ENCODE measurements at places on chromosomes 12 and 14. TPM values are rescaled to one million over a fixed set of nuclear protein-coding genes. Genes with fewer than 3 reads are reported as not detected.

DNA sequence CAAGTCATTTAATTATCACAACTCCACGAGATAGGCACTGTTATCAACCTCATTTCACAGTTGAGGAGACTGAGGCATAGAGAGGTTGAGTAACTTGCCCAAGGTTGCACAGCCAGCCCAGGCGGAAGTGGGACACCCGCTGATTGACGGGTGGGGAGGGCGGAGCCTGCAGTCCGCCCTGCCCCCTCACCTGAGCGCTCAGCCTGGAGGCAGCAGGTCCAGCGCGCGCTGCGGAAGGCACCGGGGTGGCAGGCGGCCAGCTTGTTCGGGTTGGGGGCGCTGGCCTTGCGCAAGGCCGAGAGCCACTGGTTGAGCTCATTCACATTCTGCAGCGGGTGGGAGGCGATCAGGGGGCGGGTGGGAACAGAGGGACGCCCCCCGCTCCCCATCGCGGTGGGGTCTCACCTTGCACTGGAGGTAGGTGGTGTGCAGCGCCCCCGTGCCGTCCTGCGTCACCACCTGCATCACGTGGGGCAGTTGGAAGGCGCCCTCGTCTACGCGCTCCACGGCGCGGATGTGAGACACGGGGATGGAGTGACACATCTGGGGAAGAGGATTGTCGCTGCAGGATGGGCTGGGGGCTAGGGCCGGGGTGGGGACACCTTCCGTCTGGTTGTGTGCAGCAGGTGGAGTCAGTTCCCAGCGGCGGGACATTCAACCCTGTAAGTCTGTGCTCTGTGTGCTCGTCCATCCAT, 31.7 kb downstream of the RASAL1 start:
- DNase-seq, result no peak

GRCh38 chr14:37623426-37623951, 28.1 kb downstream of the TTC6 start:
- DNase-seq, result no peak

DNA sequence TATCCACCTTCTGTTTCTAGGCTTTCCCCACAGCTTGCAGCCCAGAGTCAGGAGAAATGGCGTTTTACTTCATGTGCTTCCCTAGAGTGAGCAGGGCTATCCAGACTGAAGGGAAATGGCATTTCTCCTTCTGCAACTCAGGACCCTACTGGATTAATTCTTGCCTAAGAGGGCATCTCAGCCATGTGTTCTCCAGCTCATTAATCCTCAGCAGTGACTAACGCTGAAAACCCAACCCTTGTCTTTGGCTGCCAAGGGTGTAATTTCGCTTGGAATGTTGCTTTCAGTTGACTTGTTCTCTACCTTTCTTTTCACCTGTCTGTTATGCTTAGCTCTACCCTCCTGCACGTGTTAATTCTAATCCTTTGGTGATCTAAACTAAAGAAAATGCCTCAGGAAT, 21.0 kb upstream of the EMP1 start:
- DNase-seq, result no peak

DNA sequence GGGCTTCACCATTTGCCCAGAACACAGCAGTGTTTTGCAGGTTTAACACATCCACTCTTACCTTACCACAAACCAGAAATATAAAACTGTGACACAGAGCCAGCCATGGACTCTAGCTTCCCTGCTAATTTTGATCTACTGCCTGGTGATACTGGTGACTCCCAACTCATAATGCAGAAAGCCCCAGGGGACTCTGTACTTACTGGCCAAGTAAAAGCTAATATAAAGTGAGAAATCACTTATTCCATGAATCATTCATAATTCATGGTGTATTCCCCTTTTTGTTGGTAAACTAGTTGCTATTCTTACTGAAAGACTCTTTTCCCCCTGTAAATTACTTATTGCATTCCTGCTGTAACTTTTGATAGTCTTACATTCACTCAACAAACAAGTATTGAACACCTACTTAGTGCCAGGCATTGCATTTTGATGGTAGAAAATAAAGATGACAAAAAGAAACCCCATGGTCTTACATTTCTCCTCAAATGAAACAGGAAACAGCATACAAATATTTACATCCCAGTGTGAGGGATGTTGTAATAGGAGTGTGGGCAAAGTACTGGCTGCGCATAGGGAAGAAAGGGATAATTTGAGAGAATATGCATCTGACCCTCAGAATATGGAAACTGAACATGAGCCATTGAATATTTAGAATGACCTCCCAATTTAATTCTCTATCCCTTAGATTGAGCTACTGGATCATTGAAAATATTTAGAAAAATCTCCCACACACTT, 279.6 kb downstream of the PDZRN4 start:
- no peak for DNase-seq

GRCh38 chr14:55127460-55127951, 1.5 kb upstream of the LGALS3 start:
- no peak for DNase-seq

- DNase-seq, result no peak
Observed at GRCh38 chr14:71403656-71404055, 496.4 kb downstream of the PCNX1 start.

The CELA1 gene
- not detected for total RNA-seq

The SLC7A7 gene
- total RNA-seq, result 11.4 TPM

The MIPOL1 gene
- 19.6 TPM for total RNA-seq

Data from posterior vena cava (tissue), 2 donors.